ENCODE measurements at places on chromosomes 1 and 21. TPM values are rescaled to one million over a fixed set of nuclear protein-coding genes. Genes with fewer than 3 reads are reported as not detected.

GRCh38 chr1:119954476-119955422, 58.4 kb upstream of the ADAM30 start:
- no peak for DNase-seq

- DNase-seq: no peak
These were observed 23.1 kb downstream of the NEK2 start for GRCh38 chr1:211652371-211652770.

GRCh38 chr1:40899230-40899870, 37.2 kb upstream of the CITED4 start:
- DNase-seq: no peak

GRCh38 chr1:111454859-111455641, 5.8 kb downstream of the ATP5PB start:
- DNase-seq: no peak

DNA sequence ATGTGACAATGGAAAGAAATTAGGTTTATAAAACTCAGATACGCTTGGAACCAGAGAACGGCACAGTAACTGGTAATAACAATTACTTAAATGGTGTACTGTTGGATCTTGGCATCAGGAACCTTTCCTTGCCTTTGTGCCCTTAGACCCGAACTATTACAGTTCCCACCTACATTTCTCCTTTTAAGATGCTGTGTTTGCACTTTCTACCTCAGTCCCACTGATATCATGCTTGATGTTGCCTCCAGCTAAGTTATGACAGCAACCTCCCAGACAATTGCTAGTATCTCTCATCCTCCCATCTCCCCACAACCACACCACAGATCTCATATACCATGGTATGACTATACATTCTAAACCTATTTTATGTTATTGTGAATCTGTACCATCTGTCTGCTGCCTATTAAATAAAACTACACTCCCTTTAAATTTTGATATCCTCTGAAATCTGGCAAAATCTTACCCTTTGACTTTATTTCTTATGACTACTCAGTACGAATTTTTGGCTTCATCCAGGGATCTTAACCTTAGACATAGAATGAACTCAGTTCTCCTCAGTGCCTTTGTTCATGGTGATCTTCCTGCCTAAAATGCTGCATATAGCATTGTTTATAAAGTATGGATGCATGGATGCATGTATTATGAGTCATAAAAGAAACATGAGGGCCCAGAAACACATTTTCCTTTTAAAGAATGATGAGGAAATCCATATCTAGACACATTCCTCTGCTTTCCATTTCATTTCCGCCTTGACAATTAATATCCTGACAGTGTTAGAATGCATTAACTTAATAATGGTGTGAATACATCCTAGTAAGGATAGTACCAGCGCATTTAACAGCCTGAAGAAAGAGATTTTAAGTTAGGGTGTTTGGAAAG, 64.1 kb downstream of the LRRC8D start:
- no peak for DNase-seq

FABP3 gene
- total RNA-seq: 5.1 TPM

GRCh38 chr1:21956720-21957552, 19.8 kb upstream of the HSPG2 start:
- peak; percentile 35 for DNase-seq

AMY2A gene
- not detected for total RNA-seq

GRCh38 chr1:153260585-153261280, 1.2 kb downstream of the LORICRIN start:
- no peak for DNase-seq

DNA sequence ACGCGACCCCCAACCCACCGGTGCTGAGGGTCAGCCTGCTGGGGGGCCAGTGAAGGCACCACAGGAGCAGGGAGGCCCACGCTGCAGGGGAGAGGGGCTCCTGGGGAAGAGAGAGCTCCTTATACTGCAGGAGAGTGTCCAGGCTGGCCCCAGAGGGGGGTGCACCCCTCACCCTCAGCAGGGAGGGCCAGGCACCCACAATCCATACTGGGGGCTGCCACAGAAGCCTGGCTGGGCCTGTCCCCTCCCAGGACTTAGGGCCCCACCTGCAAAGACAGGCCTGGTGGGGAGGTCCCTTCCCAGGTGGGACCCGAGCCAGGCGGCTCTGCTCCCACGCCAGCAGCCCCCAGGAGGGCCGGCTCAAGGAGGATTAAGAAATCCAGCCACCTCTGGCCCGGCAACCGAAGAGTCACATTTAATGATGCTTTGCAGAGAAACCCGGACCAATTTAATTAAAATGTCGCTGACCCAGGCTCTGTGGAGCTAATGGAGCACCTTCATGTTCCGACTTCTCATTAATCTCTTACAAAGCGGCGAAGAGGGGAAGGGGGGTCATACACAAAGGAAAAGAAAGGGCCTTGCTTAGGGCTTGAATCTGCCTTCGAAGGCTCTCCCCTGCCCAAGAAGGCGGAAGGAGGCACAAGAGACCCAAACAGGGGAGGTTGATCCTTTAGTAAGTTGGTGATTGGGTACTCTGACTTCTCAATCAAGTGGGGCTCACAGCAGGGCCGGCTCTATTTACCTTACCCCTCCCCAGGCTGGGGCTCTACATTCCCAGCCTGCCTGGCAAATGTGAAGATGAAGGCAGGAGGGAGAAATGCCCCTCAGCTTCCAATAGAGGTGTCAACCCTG, 25.0 kb downstream of the WNT9A start:
- DNase-seq: no peak

WDR64 gene
- total RNA-seq: not detected

- no peak for DNase-seq
These were observed 35.4 kb downstream of the MIA3 start for GRCh38 chr1:222653178-222653827.

GRCh38 chr1:240831922-240832321, 220.0 kb upstream of the GREM2 start:
- no peak for DNase-seq

- no peak for DNase-seq
These were observed 436.6 kb downstream of the MRPL39 start for GRCh38 chr21:25170681-25171080.

KCNQ4 gene
- total RNA-seq: 0.06 TPM

GRCh38 chr1:178143730-178144690, 50.1 kb downstream of the RASAL2 start:
- peak; percentile 67 for DNase-seq

GRCh38 chr1:154320882-154321608, at the start of gene AQP10:
Gene AQP10 (plus strand): TSS chr1:154321093. CDS start chr1:154321156, 63 bp downstream.
- DNase-seq: no peak

FAM177B gene
- total RNA-seq: not detected

OLFML2B gene
- 83.4 TPM for total RNA-seq

DNA sequence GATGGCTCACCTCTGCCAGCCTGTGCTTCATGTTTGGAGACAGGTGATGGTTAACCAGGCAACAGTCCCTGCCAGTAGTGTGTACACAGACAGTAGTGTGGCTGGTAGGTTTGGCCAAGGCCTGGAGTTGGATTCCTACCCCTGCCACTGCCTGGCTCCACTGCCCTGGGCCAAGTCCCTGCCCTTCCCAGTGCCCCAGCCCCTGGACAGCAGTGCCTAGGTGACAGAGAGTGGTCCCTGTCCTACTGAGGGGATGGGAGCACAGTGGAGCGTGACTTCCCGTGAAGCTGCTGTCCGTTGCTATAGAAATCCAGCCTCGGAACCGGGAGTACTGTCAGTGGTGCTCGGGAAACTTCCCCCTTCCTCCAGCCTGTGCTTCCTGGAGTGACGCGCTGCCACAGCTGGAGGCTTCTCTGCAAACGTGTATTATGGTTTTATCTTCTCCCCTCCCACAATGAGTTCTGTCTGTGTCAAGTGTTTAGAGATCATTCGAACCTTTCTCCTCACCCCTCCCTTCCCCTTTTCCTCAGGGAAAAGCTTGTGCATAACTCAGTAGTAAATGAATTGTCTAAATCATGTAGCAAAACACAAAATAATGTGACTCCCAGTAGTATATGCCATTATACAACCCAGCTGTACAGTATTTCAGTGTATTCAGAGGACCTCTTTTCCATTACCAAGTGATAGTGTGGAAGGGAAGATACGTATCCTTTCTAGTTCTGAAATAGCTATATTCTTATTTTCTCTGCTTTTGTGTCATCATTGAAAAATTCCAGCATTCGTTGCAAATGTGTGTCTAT, 73.4 kb downstream of the GALNT2 start:
- DNase-seq: peak; percentile 70

GRCh38 chr1:230191855-230192254, 124.8 kb downstream of the GALNT2 start:
- no peak for DNase-seq

GRCh38 chr1:229843627-229844238, 217.7 kb downstream of the URB2 start:
- DNase-seq: peak; percentile 97

DNA sequence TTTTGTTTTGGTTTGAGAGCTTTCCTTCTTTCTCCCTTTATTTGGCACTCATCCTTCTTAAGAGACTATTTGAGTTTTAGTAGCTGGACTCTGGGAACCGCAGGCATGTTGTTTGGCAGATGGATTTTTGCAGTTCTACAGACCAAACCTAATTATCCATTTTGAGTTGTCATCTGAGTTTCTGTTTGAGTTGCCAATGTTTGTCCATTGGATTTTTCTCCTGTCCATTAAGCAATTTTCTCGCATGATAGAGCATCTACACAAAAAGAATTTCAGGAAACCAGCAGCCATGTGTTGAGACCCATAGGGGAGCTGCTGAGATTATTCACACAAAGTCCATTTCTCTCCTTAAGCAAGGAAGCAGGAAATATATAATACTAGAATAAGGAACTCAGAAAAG, 17.2 kb upstream of the CXADR start:
- no peak for DNase-seq

DNA sequence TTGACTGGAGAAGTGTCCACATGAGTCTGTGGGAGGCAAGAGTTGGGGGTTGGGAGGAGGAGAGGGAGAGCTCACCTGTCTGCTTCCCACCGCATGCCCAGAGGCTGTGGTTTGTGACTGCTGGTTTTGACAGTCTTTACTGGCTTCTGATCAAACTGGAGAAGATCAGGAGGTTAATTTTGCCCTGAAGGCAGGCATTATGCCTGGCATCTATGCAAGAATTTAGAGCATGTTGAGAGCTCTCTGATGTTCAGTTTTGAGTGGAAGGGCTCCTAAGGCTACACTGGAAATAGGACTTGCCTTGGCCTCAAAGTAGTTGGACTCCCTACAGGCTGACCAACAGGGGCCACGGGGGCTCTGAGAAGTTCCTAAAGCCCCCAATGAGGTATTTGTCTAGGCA, 101.6 kb downstream of the TLR5 start:
- DNase-seq: no peak

PBX1 gene
- total RNA-seq: 3.6 TPM

OPRD1 gene
- 0.23 TPM for total RNA-seq

GRCh38 chr1:35173491-35173890, 19.5 kb downstream of the SFPQ start:
- no peak for DNase-seq

SGIP1 gene
- 4.3 TPM for total RNA-seq

- DNase-seq: peak; percentile 68
These were observed 51.2 kb downstream of the DNTTIP2 start for GRCh38 chr1:93827633-93828366.

KRTAP27-1 gene
- total RNA-seq: not detected

- DNase-seq: peak; percentile 96
These were observed 117.7 kb downstream of the FGGY start for GRCh38 chr1:59414406-59415133.

MYOM3 gene
- total RNA-seq: not detected

- no peak for DNase-seq
These were observed 43.6 kb upstream of the A3GALT2 start for GRCh38 chr1:33364565-33364918.

DNA sequence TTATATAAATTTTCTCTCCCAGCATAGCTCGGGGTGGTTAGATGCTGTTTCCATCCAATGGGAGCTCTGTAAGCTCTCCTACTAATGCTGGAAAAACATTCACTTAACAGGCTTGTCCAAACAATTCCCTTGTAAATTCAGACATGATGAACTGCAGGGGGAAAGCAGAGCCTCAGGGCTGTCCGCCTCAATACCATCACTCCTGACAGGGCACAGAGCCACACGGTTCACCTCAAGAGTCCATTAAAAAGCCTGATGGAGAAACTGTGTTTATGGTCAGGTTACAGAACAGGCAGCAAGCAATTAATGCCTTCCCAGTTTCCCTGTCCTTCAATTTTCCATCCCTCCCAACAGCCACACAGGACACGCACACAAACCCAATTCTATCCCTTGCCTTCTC, 171.0 kb downstream of the BRINP2 start:
- no peak for DNase-seq

- peak; percentile 95 for DNase-seq
These were observed 9.3 kb downstream of the LEPR start for GRCh38 chr1:65429806-65430205.

IL20 gene
- not detected for total RNA-seq
